GM12878 (cell line): ENCODE measurements at places on chromosomes 6 and 20. TPM values are rescaled to one million over a fixed set of nuclear protein-coding genes. Genes with fewer than 3 reads are reported as not detected.
A peak's percentile ranks its signal among the peaks of the same experiment; 100 is the strongest.

DNA sequence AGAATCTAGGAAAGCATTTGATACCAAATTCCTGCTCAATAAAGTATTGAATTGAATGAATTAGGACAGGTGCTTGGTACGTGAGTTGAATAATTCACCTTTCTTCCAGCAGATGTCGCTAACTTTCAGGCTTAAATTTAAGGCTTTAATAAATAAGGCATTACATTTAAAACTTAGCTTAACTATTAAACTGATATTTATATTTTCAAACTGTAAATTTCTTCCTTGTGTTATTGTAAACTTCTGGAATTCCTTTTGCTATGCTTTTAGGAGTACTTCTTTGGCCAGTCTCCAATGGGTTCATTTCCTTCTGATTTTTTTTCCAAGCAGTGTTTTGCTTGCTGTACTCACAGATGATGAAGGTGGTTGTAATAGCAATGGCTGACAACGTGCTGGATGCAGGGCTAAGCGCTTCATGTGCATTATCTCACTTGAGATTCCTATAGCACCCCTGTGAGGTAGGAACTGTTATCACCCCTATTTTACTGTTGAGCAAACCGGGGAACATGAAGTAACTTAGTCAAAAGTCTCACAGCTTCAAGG is 71.3 kb upstream of the SLC2A12 start:
- no peaks in the 10 kb centered on the region for H3K4me1 ChIP-seq
- H3K4me3 ChIP-seq = no peak overlapping the region

The SRPK1 gene
- 81.4 and 82.7 TPM in 2 replicates for total RNA-seq

GRCh38 chr6:157023958-157024357 is 246.8 kb downstream of the ARID1B start:
- no peak for DNase-seq
- no peaks in the 10 kb centered on the region for H3K27me3 ChIP-seq
- no peak overlapping the region for H3K27ac ChIP-seq
- H3K4me3 ChIP-seq = no peak overlapping the region
- H3K36me3 ChIP-seq = no peaks in the 10 kb centered on the region

GRCh38 chr20:25465243-25466135 is 58.0 kb downstream of the GINS1 start:
- no peaks in the 10 kb centered on the region; the same call in none of the 2 replicates for H3K27me3 ChIP-seq
- no peaks in the 10 kb centered on the region for H3K4me1 ChIP-seq
- H3K27ac ChIP-seq = no peak overlapping the region
- no peak for DNase-seq

DNA sequence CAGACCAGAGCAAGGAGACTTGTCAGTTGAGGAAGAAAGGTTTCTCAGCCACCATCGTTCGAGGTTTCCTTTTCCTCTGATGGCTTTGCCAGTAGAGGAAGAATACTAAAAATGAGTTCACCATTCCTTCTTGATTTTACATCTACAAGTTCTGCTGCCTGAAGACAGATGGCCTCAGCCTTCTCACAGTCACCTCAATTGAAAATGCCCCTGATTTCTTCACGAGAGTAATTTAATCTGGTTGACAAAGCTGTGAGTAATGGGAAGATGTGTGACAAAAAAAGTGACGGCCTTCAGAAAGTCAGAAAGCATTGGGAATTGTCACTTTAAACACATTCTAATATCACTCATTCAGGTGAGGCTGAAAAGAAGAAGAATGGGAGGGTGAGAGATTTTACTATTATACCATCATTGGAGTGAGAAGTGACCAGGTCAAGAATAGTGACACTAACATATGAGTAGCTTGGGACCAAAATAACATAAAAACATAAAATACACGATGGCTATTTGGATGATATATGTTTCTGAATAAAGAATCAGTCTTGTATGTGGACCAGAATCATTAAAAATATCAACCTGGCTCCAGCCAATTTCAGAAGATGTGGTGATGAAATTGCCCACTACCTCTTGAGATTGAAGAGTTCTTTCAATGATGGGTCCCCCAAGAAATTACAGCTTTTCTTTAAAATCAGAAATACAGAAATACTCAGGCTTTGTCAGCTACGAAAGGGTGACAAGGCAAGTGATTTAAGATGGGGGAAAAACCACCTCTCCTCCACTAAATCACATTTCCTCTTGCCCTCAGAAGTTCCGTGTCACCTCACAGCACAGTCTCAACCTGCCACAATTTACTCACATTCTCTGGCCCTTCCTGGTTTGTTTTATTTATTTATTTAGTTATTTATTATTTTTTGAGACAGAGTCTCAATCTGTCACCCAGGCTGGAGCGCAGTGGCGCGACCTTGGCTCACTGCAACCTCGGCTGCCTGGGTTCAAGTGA is 147.7 kb downstream of the SOBP start:
- no peaks in the 10 kb centered on the region for H3K36me3 ChIP-seq
- peaks cover 7% of the 10 kb centered on the region for H3K4me1 ChIP-seq
- peaks cover 10% of the 10 kb centered on the region for H3K27me3 ChIP-seq
- DNase-seq = no peak
- no peak overlapping the region for H3K4me3 ChIP-seq
- H3K27ac ChIP-seq = no peak overlapping the region

GRCh38 chr6:157486572-157486971 is 105.6 kb downstream of the ZDHHC14 start:
- no peaks in the 10 kb centered on the region for H3K4me1 ChIP-seq
- H3K27me3 ChIP-seq = no peaks in the 10 kb centered on the region
- no peak overlapping the region for H3K27ac ChIP-seq
- H3K36me3 ChIP-seq = no peaks in the 10 kb centered on the region

The LRRN4 gene
- total RNA-seq = not detected in 2 replicates

DNA sequence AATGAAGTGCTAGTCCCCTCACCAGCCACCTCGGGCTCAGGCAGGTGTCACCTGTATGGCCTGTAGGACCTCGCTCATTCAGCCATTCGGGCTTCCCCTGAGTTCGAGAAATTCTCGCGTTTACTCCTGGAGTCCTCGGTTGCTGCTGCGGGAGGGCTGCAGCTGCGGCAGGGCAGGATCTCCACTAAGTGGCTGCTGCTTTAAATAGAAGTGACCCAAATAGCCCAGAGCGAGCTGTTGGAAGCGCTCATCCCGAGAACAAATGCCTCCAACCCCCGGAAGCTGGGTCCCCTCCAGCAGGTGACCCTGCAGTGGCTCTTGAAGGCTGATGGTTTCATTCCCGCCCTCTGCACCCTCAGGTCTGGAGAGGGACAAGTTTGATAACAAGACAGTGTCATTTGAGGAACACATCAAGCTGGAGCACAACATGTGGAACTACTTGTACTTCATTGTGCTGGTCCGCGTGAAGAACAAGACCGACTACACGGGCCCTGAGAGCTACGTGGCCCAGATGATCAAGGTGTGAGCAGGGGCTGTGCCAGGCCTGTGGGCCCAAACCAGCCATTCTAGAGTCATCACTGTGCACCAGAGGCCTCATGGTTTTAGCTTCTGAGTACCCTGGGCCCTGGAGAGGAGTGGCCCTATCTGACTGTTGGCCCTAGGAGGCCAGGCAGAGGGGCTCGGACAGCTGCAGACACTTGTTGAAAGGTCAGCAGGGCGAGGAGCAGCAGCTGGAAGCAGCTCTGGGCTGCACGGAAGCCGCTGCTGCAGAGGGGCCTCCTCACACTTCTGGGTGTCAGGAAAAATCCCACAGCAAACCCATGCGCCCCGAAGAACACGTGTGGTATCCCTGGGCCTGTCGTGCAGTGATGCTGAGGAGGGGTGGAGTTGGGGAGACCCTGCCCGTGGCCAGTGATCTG is 18.1 kb downstream of the UQCC2 start:
- peaks cover 28% of the 10 kb centered on the region for H3K36me3 ChIP-seq
- H3K4me3 ChIP-seq = no peak overlapping the region
- no peaks in the 10 kb centered on the region for H3K27me3 ChIP-seq
- no peak for DNase-seq
- no peak overlapping the region for H3K27ac ChIP-seq
- peaks cover 29% of the 10 kb centered on the region for H3K4me1 ChIP-seq

DNA sequence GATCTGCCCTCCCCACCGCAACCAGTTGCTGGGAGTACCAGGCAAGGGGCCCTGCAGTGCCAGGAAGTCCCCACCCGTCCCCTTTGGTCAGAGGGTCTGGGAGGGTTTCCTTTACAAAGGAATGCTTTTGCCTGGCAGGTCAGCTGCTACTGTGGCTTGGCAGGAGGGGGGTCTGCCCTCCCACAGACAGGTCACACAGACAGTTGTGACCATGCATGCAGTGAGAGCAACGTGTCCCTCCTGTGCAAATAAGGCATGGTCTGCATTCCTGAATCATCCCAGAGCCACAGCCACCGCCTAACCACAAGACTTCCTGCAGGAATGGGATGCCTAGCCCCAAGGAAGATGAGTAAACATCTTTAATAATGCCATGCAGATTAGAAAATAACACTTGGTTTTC is 439 bp upstream of the F13A1 start:
- H3K4me3 ChIP-seq = 0 out of 2 replicates have a peak overlapping the region, but pooled peaks have one; percentile 60
- no peak overlapping the region for H3K27ac ChIP-seq
- H3K36me3 ChIP-seq = no peaks in the 10 kb centered on the region
- no peak for DNase-seq
- peaks cover 15% of the 10 kb centered on the region for H3K4me1 ChIP-seq

The AVP gene
- not detected in 2 replicates for total RNA-seq

DNA sequence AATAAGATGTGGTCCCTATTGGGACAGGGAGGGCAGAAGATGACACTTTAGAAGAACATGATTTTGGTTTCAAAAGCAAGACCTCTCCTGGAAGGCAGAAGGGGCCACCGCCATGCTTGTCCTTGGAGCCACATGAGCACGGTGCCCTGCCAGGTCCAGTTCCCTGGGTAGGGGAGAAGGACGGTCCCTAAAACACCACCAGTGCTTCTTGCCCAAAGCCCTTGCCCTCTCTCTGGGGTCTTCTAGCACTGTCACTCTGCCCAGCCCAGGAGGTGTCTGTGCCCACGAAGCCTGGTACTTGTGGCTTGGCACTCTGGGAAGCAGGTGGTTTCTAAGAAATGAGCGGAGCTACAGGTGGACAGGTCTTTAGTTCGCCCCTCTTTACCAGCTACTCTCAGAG is 46.0 kb downstream of the PLCG1 start:
- H3K4me1 ChIP-seq = no peaks in the 10 kb centered on the region
- no peaks in the 10 kb centered on the region for H3K27me3 ChIP-seq
- DNase-seq = no peak
- H3K27ac ChIP-seq = no peak overlapping the region
- no peaks in the 10 kb centered on the region for H3K36me3 ChIP-seq
- no peak overlapping the region for H3K4me3 ChIP-seq

- no peak overlapping the region for H3K4me3 ChIP-seq
- H3K27ac ChIP-seq = no peak overlapping the region
- no peaks in the 10 kb centered on the region for H3K36me3 ChIP-seq
- H3K4me1 ChIP-seq = no peaks in the 10 kb centered on the region
- no peak for DNase-seq
- H3K27me3 ChIP-seq = no peaks in the 10 kb centered on the region
Measured at GRCh38 chr20:51220293-51220706, 197.4 kb upstream of the KCNG1 start.

- DNase-seq = no peak
- no peak overlapping the region for H3K4me3 ChIP-seq
- no peaks in the 10 kb centered on the region for H3K36me3 ChIP-seq
- H3K4me1 ChIP-seq = peaks cover 16% of the 10 kb centered on the region; the same call in 1 of the 2 replicates
Measured at GRCh38 chr6:130136798-130137197, 86.0 kb downstream of the SAMD3 start.

DNA sequence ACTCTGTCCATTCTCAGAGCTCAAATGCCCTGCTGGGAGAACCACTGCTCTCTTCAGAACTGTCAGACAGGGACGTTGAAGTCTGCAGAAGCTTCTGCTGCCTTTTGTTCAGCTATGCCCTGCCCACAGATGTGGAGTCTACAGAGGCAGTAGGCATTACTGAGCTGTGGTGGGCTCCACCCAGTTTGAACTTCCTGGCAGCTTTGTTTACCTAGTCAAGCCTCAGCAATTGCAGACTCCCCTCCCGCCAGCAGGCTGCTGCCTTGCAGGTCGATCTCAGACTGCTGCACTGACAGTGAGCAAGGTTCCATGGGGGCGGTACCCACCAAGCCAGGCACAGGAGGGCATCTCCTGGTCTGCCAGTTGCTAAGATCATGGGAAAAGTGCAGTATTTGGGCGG is 21.8 kb upstream of the UFL1 start:
- DNase-seq = no peak
- H3K27ac ChIP-seq = no peak overlapping the region
- H3K4me1 ChIP-seq = no peaks in the 10 kb centered on the region

DNA sequence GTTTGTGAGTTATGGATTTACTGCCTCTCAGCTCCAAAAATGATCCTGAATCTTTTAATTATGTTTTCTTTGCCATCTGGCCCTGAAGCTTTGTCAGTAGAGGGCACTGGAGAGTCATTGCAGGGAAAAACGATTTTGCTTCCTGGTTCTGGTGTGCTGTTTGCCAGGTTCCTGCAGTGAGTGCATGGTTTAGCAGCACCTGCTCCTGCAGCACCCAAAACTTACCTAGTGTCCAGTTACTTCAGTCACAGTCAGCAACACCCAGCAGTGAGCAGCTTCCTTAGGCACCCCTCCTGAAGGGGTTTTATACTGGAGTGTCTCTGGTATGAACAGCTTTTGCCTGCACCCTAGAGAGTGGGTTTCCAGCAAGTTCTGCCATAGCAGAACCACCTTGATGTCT is 6.0 kb upstream of the TRIM26 start:
- DNase-seq = peak; percentile 23
- H3K27me3 ChIP-seq = no peaks in the 10 kb centered on the region
- H3K4me1 ChIP-seq = peaks cover 4% of the 10 kb centered on the region
- no peak overlapping the region for H3K4me3 ChIP-seq

- no peak overlapping the region for H3K4me3 ChIP-seq
- DNase-seq = no peak
- H3K27ac ChIP-seq = no peak overlapping the region
- no peaks in the 10 kb centered on the region for H3K36me3 ChIP-seq
- H3K27me3 ChIP-seq = no peaks in the 10 kb centered on the region
Measured at GRCh38 chr6:78513856-78514255, 353.5 kb upstream of the IRAK1BP1 start.

The EYA4 gene
- total RNA-seq = not detected in 2 replicates

DNA sequence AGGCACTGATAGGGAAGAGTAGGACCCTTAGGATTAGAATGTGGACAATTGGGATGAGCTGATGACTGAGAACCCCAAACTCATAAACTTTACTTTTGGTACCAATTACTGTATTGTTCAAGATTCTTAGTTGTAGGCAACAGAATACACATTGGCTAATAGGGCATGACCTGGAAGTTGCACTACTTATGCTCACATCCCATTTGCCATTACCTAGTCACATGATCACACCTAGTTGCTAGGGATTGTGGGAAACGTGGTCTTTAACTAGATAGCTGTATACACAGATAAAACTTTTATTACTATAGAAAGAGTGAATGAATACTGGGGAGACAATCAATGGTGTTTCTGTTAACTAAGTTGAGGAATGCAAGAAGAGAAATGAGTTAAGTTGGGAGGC is 113.4 kb upstream of the AKIRIN2 start:
- no peaks in the 10 kb centered on the region for H3K27me3 ChIP-seq
- no peaks in the 10 kb centered on the region for H3K4me1 ChIP-seq
